Stimulated activated CD8-positive, alpha-beta memory T cell treated with anti-CD3 and anti-CD28 coated beads, Interleukin-4, amount 100 ng/mL, for 48 hours (primary cell): ENCODE measurements at places on chromosomes 2 and 18.

- DNase-seq = no peak
These were observed 98.9 kb upstream of the SEC11C start for GRCh38 chr18:59040770-59041148.

- no peak for DNase-seq
These were observed 122.1 kb downstream of the PLEKHM3 start for GRCh38 chr2:207903236-207903635.

GRCh38 chr18:12656605-12656937 is 1.3 kb downstream of the SPIRE1 start:
- DNase-seq = no peak

DNA sequence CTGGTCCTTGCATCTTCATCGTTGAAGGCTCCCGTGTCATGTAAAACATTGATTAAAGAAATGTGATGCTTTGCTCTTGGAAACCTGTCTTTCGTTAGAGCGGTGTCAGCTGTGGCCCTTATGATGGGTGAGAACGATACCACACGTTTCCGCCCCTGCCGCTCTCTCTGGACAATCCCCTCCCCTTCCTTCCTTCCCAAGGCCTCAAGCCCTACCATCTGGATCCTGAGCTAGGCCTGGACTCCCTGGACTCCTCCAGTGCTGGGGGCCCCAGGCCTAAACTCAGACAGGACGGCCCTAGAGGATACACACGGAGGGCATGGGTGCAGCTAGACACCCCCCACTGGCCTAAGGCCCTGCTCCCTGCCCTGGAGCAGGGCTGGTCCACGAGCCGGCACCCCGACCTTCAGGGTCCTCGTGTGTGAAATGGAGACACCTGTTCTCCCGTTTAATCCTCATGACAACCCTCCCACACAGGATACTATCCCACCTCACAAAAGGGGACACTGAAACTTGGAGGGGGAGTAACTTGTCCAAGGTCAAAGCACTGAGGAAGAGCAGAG is 13.2 kb downstream of the BIN1 start:
- DNase-seq = no peak

DNA sequence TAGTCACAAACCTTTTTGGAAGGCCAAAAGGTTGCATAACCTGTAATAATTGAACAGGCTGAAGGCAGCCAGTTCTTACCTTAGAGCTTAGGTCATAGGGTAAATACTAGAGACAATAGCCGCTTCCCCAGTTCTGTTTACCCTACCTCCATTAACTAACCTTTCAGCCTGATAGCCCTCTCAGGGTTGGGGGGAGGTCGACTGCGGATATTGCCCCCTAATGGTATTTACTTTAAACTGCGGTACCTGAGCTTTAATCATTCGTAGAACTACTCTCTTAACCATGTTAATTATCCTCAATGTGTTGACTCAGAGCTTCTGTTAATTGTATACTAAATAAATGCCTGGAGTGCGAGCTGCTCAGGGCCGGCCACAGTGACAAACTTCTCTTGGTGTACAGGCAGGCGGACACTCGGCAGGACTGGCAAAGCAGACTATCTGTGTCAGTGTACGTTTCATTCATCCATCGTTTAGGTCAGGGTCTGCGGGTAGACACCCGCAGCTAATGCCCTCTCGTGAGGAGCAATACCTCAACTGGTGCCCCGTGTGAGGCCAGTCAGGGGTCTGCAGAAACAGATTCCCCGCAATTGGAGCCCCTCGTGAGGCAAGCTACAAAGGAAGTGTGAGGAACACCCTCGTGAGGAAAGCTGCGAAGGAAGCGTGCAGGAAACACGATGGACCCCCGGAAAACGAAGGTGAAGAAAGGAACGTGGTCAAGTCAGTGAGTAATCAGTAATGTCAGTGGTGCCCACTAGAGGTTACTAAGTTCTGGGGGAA is 115.3 kb upstream of the SCN7A start:
- no peak for DNase-seq

DNA sequence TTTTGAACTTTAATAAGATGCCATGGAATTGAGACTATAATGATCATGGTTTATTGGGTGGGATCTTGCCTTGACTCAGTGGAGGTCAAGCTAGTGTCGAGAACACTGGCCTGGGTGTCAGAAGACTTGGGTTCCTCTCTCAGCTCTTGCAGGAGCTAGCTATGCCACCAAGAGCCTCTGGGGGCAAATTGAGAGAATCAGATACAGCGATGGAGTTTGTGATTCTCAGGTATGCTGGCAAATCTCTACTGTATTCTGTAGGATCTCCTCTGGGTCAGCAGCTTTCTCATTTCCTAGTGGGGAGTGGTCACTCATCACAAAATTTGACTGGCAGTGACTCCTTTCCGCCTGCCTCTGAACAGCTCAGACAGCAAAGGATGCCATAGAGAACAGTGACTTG is 477.0 kb downstream of the RNF144A start:
- DNase-seq = no peak

DNA sequence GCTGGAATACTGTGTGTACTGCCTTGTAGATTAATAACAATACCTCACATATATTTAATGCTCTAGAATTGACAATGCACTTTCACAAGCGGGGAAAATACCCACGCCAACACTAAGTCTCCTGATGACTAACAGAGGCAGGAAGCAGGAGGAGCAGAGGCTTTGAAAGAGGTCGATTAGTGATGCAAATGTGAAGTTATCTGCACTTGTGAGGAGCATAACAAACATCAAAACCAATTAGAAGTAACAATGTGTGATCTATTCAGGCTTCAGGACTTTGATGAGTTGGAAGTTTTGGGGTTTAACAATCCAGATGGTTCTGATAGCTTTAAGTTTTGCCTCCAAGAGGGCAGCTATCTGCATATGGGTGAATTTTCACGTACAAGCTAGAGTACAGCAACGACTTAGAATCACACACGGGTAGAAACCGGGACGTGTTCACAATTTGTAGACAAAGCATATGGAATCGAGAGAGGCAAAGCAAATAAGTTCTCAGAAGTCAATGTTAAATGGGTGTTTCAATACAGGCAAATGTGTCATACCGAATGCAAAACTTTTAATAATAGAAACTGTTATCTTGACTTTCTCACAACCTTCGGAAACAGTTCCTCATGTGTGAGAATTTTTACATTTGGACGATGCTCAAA is 114.5 kb downstream of the METTL8 start:
- peak; percentile 56 for DNase-seq

- peak; percentile 66 for DNase-seq
These were observed 29.9 kb downstream of the HPCAL1 start for GRCh38 chr2:10332402-10333246.

GRCh38 chr18:8778386-8778785 is 73.0 kb downstream of the MTCL1 start:
- no peak for DNase-seq

DNA sequence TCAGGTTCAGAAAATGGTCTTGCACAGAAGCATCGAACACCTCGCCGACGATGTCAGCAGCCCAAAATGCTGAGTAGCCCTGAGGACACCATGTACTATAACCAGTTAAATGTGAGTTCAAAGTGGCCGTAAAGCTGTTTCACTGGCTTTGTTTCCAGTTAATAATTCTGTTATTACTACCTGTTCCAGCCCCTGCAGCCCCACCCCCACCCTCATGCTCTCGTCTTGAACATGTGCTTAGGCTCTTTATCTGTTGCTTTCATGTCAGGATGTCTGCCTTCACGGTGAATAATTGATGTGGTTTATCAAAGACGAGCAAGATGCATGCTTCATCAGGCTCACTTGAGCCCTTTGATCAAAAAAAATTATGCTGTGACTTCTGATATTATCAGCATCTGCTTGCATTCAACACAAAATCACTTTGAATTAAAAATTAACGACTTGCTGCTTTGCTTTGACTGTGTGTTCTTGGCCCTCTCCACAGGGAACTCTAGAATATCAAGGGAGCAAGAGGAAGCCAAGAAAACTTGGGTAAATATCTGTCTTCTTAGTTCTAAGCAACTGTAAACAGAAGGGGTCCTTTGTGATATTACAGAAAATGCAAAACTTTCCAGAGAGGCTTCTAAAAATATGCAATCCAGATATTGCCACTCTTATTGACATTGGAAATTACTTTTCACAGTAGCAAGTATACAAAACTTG is 63.4 kb upstream of the SP5 start:
- DNase-seq = no peak

- no peak for DNase-seq
These were observed 442.6 kb downstream of the CMPK2 start for GRCh38 chr2:6423157-6423556.

- no peak for DNase-seq
These were observed 143.5 kb downstream of the SH3RF3 start for GRCh38 chr2:109272461-109272860.

DNA sequence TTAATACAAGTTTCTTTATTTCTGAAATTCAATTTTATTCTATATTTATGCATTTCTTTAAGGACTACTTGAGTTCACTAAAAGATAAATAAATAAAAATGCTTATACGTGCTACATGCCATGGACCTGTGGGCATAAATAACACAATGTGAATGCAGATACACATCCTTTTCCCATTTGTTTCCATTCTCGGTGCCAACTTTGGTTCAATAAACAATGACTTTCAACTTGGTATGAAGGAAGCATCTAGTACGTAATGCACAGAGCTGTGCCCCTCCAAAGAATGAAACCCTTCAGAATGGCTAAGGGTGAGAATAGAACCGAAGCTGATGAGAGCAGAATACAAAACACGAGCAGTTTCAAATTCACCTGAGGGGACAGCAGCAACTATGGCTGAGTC is 409.3 kb downstream of the MTX2 start:
- no peak for DNase-seq

GRCh38 chr2:85995648-85996529 is 107.1 kb upstream of the ST3GAL5 start:
- peak; percentile 19 for DNase-seq

- no peak for DNase-seq
These were observed 734 bp downstream of the SLC25A12 start for GRCh38 chr2:171893196-171893823.

DNA sequence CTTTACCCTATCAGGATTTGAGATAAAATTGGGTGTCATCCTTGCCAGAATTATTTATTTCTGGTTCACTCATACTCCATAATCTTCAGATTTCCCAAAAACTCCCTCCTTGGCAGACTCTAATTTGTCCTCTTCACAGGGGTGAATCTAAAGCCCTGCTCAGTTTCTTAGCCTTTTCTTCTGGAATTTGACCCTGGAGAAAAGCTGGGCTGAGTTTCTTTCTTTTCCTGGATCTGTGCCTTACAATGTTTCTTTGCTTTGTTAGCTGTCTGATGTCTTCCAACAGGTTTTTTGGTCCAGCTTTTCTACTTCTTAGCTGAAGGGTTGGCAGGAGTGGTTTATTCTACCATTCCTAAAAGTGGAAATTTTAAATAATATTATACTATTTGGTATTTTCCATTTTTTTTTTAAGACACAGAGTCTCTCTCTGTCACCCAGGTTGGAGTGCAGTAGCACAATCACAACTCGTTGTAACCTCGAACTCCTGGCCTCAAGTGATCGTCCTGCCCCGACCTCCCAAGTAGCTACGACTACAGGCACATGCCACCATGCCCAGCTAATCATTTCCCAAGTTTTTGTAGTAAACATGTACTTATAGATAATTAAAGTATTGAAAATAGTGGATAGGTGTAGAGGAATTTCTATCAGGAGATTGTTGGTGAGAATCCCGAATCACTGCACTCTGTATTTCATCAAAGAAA is 138.4 kb upstream of the TWIST2 start:
- DNase-seq = no peak

DNA sequence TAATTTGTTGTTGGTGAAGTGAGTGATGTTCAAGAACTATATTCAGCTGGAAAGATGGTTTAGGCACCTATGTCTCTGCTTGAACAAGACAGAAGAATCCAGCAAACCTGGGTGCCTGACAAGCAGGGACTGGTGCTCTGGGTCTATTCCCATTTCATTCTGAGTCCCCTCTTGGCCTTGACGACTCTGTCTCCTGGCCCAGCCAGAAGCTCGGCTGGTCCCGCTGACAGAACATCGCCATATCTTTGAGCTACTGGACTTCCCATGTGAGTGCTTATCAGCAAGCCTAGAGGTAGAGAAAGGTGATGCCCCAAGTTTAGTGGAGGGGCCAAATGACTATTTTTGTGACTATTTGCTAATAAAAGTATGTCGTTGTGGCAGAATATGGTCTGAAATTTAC is 48.2 kb downstream of the SDC1 start:
- no peak for DNase-seq

DNA sequence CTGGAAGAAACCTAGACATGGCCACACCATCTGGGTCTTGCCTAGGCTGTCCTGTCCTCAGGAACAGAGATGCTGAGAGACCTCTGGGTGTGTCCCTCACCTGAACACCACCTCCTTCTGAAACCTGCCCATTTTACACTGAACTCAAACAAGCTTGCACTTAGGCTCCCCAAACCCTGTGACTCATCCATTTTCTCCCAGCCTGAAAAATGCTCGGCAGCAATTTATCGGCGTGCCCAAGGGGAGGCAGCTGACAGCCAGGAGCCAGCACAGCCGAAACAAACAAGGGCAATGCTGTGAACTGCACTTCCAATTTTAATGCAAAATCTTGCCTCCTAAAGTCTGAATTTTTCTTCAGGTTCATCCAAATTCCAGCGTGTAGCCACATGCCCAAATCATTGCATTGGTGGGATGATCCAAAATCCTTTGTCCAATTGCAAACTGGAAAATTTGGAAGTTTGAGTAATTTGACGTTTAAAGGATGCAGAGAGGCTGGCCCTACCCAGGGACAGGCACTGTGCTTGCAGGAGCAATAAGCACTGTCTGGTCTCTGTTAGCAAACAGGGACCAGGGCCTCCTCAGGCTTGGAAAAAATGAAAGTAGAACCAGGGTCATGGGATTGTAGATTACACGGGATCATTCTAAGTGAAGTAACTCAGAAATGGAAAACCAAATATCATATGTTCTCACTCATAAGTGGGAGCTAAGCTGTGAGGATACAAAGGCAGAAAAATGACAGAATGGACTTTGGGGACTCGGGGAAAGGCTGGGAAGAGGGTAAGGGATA is 67.7 kb downstream of the GALNT14 start:
- no peak for DNase-seq

DNA sequence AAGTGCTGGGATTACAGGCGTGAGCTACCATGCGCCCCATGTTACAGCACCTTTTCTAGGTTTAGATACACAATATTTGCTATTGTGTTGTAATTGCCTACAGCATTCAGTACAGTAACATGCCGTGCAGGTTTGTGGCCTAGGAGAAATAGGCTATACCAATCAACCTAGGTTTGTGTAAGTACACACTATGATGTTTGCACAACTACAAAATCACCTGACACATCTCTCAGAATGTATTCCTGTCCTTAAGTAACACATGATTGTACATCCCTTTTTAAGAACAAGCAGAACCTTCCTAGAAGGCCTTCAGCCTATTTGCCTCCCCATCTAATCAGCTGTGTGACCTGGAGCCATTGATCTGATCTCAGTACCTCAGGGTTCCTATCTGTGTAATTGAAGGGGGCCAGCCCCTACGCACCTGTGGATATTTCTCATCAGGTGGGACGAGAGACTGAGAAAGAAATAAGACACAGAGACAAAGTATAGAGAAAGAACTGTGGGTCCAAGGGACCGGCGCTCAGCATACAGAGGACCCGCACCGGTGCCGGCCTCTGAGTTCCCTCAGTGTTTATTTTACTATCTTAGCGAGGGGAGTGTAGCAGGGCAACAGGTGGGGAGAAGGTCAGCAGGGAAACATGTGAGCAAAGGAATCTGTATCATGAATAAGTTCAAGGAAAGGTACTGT is 18.7 kb upstream of the TMBIM1 start:
- DNase-seq = no peak
